ENCODE measurements at places on chromosomes 13 and 19.

DNA sequence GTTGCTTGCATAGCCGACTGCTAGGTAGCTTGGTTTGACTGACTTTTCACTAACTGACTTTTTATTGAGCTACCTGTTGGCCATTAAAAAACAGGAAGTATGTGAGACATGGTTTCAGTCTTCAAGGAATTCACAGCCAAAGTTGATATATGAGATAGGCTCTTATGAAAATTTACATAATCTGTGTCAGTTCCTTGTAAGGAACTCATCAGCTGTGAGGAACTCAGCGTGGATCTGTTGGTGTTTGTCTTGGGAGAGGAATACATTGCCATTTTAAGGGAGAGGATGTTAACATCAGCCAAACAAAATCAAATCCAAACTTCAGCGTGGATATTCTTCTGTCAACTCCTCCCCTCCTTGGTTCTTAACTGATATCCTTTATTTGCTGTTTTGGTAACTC is 2.0 kb downstream of the RNF113B start:
- no peak for DNase-seq

GRCh38 chr13:23500849-23501248 is 67.3 kb upstream of the SACS start:
- no peak for DNase-seq

- peak; percentile 41 for DNase-seq
These were observed 16.3 kb upstream of the TSPAN16 start for GRCh38 chr19:11279505-11280236.

DNA sequence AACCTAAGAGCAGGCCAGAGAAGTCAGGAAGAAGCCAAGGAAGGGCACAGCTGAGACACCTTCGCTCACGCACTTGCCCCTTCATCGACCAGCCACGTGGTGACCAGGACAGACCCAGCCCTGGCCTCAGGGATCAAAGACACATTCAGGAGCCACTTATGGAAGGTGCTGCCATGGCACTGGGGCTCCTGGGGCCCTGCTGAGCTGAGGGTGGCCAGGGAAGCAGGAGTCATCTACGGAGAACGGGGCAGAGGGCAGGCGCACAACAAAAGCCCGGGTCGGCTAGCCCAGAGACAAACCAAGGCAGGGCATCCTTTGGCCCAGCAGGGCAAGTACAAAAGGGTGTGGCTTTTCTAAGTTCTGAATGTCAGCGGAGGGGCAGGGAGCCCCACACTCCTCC is 2.3 kb downstream of the PLPP2 start:
- DNase-seq: no peak

GRCh38 chr13:38752686-38753085 is 65.8 kb downstream of the FREM2 start:
- no peak for DNase-seq

- DNase-seq: no peak
These were observed 2689.7 kb downstream of the PCDH9 start for GRCh38 chr13:64540468-64540867.

DNA sequence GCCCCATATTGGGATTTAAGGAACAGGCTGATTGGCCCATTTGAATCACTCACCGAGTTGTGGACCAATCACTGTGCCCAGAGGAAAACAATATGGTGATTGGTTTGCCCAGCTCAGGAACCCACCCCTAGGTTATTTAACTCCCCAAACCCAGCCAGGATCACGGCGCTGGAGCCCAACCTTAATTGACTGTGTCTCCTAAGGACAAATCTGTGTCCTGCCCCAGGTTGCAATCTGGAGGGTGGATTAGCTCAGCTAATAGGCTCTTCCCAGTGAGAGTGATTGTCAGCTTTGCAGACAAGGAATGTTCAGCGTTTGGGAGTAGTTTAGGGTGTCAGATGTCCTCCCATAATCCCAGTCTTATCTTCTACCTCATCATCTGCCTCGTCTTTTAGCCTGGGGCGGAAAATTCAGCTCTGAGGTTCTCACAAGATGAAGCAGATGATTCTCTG is 3.5 kb upstream of the ZNF358 start:
- DNase-seq: no peak

DNA sequence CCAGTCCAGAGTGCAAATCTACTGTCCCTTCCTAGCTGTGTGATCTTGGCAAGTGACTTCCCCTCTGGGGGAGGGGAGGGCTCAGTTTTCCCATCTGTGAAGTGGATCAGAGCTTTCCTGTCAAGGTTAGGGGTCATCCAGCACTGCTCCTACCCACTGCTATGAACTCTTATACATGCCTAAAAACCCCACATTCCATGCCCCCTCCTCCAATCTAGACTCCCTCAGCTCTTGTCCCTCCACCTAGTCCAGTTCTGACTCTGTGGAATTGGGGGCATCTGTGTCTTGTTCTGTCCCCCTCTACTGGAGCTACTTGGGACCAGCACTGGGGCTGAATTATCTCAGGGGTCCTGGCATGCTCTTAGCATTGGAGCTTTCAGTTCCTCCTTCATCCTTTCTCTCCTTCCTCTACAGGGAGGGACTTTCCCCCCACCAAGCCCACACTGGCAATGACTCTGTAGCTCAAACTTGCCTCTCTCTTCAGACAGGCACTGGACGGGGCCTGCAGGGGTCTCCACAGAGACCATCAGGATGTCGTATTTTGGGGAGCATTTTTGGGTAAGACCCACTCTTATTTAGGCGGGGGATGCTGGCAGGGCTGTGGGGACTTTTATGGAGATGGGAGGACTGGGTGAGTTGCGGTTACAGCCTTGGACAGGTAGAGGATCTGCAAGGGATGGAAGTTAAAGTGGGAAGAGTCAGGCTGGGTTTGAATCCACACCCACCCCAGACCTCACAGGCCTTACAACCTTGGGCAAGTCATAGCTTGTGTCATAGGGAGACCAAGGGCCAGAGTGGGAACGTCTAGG is 3.6 kb downstream of the FCHO1 start:
- no peak for DNase-seq

GRCh38 chr19:3984908-3985642 is at the start of gene EEF2:
Gene EEF2 (minus strand): TSS chr19:3985463. CDS start chr19:3985380, 83 bp downstream.
- DNase-seq: peak; percentile 88

- DNase-seq: no peak
These were observed 209.5 kb downstream of the DNAJC15 start for GRCh38 chr13:43232873-43233265.

DNA sequence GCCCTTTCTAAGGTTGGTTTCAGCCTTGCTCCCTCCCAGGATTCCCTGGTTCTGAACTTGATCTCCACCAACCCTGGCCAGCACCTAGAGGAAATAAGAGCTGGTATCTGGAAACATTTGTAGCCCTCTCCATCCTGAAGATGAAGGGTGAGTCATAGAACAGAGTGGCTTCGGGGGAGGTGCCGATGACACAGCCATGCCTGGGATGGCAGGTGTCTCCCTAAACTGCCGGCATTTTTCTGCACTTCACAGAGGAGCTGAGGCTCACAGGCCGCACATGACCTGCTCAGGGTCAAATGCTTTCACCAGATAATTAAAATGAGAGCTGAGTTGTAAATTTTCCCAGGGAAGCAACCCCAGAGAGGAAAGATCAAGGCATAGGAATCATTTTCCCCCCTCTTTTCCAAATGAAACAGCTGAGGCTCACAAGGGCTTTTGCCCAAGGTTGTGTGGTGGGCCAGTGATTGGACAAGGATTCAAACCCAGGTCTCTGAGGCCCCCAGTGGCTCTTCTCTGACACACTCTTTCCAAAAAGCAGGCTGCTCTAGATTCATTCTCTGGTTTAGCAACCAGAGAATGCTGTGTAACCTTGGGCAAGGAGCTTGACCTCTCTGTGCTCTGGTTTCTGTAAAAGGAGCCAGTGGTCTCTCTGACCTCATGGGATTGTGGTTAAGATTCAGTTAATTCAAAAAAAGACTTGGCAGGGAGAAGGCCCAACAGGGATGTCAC is 1.2 kb upstream of the SLC25A42 start:
- peak; percentile 30 for DNase-seq

DNA sequence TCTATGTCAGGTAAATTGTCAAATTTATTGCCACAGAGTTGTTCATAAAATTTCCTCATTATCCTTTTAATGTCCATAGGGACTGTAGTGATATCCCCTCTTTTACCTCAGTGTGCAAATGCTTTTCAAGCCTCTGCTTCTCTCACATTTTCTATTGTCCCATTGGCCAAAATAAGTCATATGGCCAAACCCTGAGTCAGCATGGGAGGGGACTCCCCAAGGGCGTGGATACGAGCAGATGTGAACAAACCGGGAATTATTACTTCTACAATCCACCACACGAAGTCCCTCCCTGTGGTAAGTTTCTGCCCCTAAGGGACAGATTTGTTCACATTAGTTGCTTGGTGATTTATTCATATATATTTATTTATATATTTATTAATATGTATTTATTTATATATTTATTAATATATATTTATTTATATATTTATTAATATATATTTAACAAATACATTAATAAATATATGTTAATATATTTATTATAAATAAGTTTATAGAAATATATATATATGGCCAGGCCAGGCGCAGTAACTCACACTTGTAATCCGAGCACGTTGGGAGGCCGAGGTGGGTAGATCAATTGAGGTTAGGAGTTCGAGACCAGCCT is 20.1 kb upstream of the CAMSAP3 start:
- DNase-seq: no peak

- DNase-seq: no peak
These were observed 3.8 kb downstream of the LRRC4B start for GRCh38 chr19:50564229-50565105.

DNA sequence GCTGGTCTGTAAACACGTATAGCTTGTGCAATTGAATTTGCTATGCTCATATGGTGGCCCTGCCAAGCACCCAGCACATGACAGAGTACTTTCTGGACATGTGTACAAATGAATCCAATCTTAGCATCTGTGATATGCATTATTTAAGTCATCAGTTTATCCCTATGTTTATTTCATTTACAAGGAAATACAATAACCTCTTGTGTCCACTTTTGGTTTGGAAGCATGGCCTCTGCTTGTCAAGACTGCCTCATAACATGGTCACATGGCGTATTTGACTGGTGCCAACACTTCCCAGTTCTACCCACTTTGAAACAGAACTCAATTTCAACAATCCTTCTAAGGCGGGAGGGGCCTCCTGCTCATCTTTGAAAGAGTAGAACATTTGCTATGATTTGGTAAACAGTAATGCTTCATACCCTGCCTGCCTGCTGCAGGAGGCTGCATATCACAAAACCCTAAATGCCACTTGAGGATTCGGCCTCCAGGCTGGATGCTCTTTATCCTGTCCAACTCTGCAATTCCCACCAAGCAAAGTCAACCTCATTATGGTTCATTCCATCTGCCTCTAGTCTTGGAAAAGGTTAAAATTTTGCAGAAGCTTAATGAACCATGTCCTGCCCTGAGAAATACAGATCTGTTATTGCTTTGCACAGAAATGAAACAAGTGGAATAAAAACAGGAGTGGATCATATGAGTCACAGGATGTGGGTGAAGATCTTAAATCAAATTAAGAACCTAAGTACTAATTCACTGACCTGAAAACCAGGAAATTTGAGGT is 151.3 kb downstream of the CYSLTR2 start:
- DNase-seq: no peak

DNA sequence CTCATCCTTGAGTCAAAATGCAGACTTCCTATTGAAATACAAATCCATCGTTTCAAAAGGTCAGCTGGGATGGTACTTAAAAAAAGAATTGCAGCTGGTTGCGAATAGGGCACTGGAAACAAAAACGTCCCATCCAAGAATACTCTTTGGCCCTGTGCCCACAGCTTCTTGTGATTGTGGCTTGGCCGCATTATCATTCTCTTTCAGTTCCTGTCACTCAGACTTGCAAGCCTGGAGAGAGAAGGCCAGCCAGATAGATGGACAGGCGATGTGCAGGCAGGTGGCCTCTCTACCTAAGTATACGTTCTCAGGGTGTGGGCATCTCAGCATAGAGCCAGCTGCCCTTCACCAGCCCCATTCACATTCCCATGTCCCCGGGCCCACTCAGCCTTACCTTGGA is 208.5 kb upstream of the ZNF536 start:
- no peak for DNase-seq

- no peak for DNase-seq
These were observed 290.4 kb downstream of the TEX29 start for GRCh38 chr13:111610879-111611278.

DNA sequence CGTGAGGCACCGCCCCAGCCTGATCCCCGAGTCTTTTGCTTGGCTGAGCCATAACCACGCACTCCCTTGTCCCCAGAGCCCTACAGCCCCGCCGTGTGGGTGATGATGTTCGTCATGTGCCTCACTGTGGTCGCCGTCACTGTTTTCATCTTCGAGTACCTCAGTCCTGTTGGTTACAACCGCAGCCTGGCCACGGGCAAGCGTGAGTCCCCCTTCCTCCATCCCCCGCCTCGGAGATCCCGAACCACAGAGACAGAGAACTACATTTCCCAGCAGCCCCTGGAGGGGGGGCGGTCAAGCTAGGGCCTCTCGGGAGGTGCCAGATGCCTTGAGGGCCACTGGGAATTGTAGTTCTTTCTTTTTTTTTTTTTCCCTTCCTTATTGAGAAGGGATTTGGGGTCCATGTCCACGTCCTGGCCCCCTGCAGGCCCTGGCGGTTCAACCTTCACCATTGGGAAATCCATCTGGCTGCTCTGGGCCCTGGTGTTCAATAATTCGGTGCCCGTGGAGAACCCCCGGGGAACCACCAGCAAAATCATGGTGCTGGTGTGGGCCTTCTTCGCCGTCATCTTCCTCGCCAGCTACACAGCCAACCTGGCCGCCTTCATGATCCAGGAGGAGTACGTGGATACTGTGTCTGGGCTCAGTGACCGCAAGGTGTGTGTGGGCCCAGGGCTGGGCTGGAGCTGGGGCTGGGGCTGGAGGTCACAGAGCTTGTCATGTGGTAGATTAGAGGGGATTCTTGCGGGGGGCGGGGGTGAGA is 25.9 kb downstream of the GRIN2D start:
- DNase-seq: peak; percentile 79

DNA sequence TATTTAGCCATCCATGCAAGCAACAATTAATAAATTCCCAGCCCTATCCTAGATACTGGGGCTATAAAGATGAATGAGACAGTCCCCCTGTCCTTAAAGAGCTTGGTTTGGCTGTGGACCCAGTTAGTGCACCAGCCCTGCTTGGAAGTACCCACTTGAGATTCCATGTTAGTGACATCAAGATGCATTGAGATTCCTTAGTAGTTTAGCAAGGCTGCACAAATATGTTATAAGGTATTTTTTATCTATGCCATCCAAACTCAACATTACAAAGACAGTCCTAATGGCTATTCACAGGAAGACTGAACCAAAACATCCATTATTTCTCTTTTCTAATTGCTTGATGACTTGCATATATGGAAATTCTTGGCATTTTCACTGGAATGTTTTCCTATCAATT is 48.8 kb upstream of the RAP2A start:
- no peak for DNase-seq
